ENCODE measurements at places on chromosomes 2 and 18.
A peak's percentile ranks its signal among the peaks of the same experiment; 100 is the strongest.

- no peak for DNase-seq
These were observed 44.0 kb downstream of the PTRHD1 start for GRCh38 chr2:24749069-24749691.

- DNase-seq, result no peak
These were observed 727 bp downstream of the KIF1A start for GRCh38 chr2:240819126-240819857.

DNA sequence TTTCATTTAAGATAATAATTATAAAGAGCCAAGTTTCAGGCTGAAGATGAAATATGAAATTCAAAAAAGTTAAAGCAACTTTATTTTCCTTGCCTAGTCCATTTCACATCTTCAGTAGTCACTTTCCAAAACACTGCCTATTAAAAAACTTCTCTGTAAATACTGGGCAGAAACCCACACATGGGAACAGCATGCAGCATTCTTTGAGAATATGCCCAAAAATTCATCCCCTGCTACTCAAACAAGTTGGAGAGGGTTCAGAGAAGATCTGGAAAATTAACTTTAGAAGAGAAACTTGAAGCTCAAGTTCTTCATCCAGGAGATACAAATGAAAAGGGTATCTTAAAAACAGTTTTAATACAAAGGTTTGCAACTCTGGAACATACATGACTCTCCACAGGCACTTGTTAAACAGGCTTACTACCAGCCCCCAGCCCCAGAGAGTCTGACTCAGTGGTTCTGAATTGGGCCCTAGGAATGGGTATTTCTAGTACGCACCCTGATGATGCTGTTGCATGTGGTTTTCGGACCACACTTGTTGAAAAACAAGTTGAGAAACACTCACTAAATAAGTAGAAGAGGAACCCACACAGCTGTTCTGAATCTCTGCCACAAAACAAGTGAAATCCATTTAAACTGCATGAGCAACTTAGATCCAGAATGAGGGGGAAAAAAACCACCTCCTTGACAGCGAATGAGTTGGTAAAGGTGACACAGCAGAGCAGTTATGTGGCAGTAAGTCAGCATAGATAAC, 329.1 kb downstream of the SATB2 start:
- DNase-seq, result no peak

DNA sequence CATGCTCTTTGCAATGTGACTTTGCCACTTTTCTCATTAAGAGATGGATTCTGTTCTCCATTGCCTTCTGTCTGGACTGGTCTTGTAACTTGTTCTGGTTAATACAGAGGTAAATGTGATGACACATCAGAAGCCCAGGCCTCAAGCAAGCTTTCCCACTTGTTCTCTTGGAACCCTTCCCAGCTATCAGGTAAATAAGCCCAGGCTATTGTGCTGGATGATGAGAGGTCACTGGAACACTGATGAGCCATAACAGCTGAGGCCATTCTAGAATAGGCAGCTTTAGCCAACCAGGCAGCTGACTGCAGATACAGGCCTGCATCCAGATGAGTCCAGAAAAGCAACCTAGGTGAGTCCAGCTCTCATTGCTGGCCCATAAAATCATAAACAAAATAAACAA, 1007.0 kb upstream of the ACVR2A start:
- DNase-seq, result no peak

- DNase-seq, result no peak
These were observed 7.2 kb upstream of the SFXN5 start for GRCh38 chr2:73078457-73079411.

DNA sequence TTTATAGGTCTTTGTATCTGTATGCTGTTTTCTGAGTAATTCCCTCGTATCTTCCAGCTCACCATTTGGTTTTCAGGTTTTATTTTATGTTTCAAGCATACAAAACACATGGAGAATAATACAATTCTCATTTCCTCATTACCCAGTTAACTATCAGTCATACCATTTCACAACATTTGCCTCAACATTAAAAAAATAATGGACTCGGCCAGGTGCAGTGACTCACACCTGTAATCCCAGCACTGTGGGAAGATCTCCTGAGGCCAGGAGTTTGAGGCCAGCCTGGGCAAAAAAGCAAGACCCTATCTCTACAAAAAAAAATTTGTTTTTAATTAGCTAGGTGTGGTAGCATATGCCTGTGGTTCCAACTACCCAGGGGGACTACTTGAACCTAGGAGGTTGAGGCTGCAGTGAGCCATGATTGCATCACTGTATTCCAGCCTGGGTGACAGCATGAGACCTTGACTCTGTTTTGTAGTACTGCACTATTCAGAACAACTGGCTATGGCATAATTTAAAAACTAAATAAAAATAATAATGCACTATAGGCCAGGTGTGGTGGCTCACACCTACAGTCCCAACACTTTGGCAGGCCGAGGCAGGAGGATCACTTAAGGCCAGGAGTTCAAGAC, 20.3 kb downstream of the NPC1 start:
- DNase-seq, result no peak

DNA sequence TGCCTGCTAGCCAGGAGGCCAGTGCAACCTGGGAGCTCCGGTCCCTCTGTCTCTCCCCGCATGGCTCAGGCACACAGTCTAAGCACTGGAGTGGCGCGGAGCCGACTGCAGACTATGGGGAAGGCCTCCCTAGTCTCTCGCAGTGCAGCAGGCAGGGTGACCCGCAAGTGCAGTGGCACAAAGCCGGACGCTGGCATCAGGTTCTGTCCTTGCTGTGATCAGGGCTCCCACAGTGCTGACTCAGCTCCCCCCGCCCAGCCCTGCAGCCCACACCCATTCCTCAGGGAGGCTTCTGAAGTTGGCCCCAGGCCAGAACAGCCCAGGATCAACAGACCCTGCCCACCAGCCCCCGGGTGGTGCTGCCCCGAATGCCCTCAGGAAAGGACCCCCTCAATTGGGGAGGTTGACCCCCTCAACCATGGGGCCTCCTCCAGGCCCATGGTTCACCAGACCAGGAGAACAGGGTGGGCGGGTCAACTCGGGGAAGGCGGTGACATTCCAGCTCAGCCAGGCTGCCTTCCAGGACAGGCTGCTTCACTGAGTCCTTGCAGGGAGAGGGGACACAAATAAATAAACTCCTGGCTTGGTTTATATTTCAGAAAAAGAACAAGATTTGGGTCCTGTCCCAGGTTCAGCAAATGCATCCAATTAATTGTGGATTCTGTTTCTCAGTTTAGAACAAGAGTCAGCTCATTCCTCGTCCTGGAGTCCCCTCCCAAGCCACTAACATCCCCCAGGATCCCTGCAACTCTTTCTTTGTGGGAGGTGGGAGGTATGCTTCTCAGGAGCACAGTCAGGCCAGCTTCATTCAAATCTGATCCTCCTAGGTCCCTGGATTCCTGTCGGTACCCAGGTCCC, 12.2 kb downstream of the BIN1 start:
- DNase-seq, result no peak

- no peak for DNase-seq
These were observed 85.7 kb upstream of the LAPTM4A start for GRCh38 chr2:20137131-20137571.

- no peak for DNase-seq
These were observed 37.4 kb downstream of the AFF3 start for GRCh38 chr2:100104718-100105677.

- peak; percentile 62 for DNase-seq
These were observed 182.4 kb upstream of the ERBB4 start for GRCh38 chr2:212721026-212721451.

- no peak for DNase-seq
These were observed 140.4 kb upstream of the APCDD1 start for GRCh38 chr18:10314066-10314465.

GRCh38 chr2:15158100-15158499, 403.0 kb downstream of the NBAS start:
- no peak for DNase-seq

GRCh38 chr2:223404616-223405015, 197.5 kb downstream of the SCG2 start:
- no peak for DNase-seq

- DNase-seq, result no peak
These were observed 47.4 kb downstream of the EXOC6B start for GRCh38 chr2:72778410-72778809.

- no peak for DNase-seq
These were observed 160.5 kb downstream of the XIRP2 start for GRCh38 chr2:167048829-167049228.

- DNase-seq, result no peak
These were observed 61.8 kb upstream of the TXNDC2 start for GRCh38 chr18:9823805-9824473.

DNA sequence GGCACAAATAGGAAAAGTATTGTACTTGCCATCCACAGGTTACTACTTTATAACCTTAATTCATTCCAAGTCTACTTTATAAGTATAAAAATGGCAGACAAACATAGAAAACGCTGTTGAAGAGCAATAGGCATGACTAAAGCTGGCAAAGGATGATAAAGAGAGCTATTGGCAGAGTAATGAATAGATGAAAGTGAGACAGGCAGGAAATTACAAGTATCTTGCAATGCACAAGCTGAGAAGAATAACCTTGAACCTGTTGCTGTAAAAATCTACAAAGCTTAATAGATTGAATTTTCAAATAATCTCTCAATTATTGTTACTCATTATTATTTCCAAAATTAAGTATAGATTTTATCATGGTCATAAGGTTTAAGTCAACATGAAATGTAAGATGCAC, 8.8 kb downstream of the PELI1 start:
- DNase-seq, result no peak

GRCh38 chr2:71813807-71814470, 333.7 kb downstream of the CYP26B1 start:
- DNase-seq, result no peak

DNA sequence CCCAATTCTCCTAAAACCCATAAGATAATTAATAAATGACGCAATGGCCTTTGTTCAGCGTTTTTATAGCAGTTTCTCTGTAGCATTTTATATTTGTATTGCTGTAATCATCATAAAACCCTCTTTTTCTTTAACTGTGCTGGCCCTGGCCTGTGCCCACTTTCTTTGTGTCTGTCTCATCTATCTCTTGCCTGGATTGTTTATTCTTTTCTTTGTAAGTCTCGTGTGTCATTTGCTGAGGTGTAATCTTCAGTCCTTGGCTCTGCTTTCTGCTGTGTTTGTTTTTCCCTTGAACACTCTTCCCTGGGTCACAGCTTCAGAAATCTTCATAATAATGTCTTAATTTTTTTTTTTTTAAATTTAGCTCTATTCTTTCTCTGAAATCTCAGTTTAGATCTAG, 525.8 kb upstream of the LINC00305 start:
- no peak for DNase-seq
